ENCODE measurements at places on chromosomes 1 and 21. TPM values are rescaled to one million over a fixed set of nuclear protein-coding genes. Genes with fewer than 3 reads are reported as not detected.

The AGBL4 gene
- total RNA-seq: not detected

The INPP5B gene
- total RNA-seq: 23.6 TPM

DNA sequence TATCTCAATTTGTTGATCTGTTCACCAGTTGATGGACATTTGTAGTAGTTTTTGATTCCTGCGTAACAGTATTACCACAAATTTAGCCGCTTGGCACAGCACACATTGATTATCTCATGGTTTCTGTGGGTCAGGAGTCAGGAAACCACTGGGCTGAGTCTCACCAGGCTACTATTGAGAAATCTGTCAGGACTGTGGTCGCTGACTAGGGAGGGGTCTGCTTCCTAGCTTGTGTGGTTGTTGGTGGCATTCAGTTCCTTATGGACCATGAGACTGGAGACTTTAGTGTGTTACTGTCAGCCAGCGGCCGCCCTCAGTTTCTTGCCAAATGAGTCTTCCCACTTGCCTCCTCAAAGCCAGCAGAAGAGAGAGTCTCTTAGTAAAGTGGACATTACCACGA lies 9.8 kb downstream of the PEX14 start:
- H3K4me3 ChIP-seq: no peak overlapping the region
- DNase-seq: no peak
- H3K27me3 ChIP-seq: no peaks in the 10 kb centered on the region
- peaks cover 7% of the 10 kb centered on the region for H3K4me1 ChIP-seq
- peaks cover 7% of the 10 kb centered on the region for H3K36me3 ChIP-seq

- H3K4me1 ChIP-seq: peaks cover 16% of the 10 kb centered on the region
- no peak for DNase-seq
- no peak overlapping the region for H3K4me3 ChIP-seq
- H3K36me3 ChIP-seq: peaks cover 13% of the 10 kb centered on the region
- H3K27me3 ChIP-seq: no peaks in the 10 kb centered on the region
Observed at GRCh38 chr1:156461781-156462647, 38.6 kb downstream of the MEF2D start.

The USH2A gene
- total RNA-seq: not detected

DNA sequence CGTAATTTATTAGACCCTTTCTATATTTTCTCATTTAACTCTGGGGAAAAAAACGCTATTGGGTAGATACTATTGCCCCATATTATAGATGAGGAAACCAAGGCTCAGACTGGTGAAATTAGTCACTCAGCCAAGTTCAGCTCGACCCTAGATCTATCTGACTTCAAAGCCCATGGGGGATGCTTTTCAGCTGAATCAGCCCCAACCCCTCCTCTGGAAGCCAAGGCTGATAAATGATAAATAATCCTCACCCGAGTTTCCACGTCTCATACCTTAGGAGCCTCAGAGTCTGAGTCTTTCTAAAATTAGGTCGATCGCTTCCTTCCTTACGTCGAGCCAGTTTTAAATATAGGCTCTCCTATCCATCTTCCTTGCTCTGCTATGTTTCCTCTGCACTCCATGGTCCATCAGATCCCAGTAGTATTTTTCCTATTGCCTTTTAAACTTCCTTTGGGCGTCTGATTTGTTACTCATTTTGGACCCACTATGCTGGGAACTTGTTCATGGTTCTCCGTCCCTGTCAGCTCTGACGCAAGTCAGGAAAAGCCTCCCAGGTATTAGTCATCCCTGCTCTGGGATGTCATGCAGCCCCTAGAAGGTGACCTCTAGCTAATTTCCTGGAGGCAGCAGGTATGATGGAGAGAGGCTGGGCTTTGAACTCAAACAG lies 122.8 kb downstream of the PLPP3 start:
- H3K36me3 ChIP-seq: no peaks in the 10 kb centered on the region
- H3K27me3 ChIP-seq: no peaks in the 10 kb centered on the region
- no peaks in the 10 kb centered on the region for H3K4me1 ChIP-seq
- no peak overlapping the region for H3K4me3 ChIP-seq

The MX2 gene
- 8.2 TPM for total RNA-seq

- peaks cover 31% of the 10 kb centered on the region for H3K27me3 ChIP-seq
- H3K4me3 ChIP-seq: peak overlapping the region; percentile 84
- no peaks in the 10 kb centered on the region for H3K36me3 ChIP-seq
- peak; percentile 6 for DNase-seq
Observed at GRCh38 chr1:178725466-178726086, 532 bp downstream of the RALGPS2 start.

DNA sequence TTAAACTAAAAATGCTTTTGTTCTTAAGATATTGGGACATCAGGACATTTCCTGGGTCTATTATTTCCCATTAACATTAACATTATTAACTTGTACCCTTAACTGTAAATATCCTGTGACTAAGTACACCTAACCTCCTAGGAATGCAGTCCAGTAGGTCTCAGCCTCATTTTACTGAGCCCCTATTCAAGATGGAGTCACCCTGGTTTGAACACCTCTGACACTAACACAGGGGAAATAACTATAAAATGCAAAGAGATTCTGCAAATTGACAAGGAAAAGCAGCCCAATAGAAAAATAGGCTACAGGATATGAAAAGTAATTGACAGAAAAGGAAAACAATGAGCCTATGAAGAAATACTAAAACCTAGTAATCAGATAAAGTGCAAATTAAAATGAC lies 11.6 kb upstream of the NCMAP start:
- H3K4me1 ChIP-seq: peaks cover 26% of the 10 kb centered on the region
- no peak for DNase-seq
- peaks cover 7% of the 10 kb centered on the region for H3K36me3 ChIP-seq
- peaks cover 23% of the 10 kb centered on the region for H3K27me3 ChIP-seq

The CAPZB gene
- total RNA-seq: 317 TPM

The TFF2 gene
- not detected for total RNA-seq

DNA sequence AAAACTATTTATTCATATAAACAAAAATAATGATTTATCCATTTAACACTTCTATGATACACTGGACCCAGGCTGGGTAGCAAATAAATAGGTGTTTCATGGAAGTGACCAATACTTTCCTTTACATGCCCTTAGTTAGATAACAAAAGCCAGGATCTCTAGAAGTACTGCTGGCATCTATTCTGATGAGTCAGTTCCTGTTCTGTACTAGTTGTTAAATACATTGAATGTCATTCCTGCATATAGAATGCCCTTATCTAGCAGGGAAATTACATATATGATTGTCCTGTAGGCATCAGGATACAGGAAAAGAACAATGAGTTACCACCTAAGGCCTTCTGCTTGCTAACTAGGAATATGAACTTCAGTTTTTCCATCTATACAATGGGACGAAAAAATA lies 130.8 kb downstream of the HFM1 start:
- no peaks in the 10 kb centered on the region for H3K36me3 ChIP-seq
- no peak overlapping the region for H3K27ac ChIP-seq
- no peak overlapping the region for H3K4me3 ChIP-seq
- peaks cover 7% of the 10 kb centered on the region for H3K27me3 ChIP-seq
- no peak for DNase-seq
- H3K4me1 ChIP-seq: no peaks in the 10 kb centered on the region

The SYPL2 gene
- total RNA-seq: not detected

Data from activated T-helper 1 cell treated with anti-CD3 and anti-CD28 coated beads, Interleukin-12 subunit alpha, Interleukin-12 subunit beta, Interleukin-2, Interleukin-4 antibody, amounts not matched to agents 30 ng/mL and 10 ng/mL and 1 ng/mL, durations not matched to agents 14 hours and 24 hours and 36 hours (primary cell).